Stimulated activated CD8-positive, alpha-beta memory T cell treated with anti-CD3 and anti-CD28 coated beads, Interleukin-15, amount 100 ng/mL, for 4 hours (primary cell): ENCODE measurements at places on chromosomes 7 and 10.

GRCh38 chr10:5349362-5349761 lies 15.4 kb upstream of the UCN3 start:
- DNase-seq: no peak

GRCh38 chr10:28113202-28113601 lies 114.3 kb upstream of the ODAD2 start:
- no peak for DNase-seq

- no peak for DNase-seq
These were observed 293.3 kb upstream of the SHH start for GRCh38 chr7:156105337-156106106.

- DNase-seq: no peak
These were observed 277.4 kb upstream of the KLF14 start for GRCh38 chr7:131011432-131011742.

DNA sequence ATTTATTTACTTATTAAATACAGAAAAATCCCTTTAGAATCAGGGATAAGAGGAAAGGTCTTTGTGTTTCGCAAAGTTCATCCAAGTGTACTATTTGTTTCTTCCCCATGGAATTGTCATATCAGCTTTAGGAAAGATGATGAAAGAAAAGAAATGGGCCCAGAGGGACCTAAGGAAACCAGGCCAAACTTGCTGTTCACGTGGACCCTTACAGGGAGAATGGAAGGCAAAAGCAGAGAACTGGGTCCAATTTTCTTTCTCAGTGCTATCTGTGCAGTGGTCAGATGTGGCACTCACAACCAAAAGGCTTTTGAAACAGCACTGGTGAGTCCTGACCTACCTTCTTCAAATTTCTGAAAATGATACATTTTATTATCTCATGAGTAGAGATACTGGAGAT lies 53.6 kb upstream of the FAM133B start:
- no peak for DNase-seq

DNA sequence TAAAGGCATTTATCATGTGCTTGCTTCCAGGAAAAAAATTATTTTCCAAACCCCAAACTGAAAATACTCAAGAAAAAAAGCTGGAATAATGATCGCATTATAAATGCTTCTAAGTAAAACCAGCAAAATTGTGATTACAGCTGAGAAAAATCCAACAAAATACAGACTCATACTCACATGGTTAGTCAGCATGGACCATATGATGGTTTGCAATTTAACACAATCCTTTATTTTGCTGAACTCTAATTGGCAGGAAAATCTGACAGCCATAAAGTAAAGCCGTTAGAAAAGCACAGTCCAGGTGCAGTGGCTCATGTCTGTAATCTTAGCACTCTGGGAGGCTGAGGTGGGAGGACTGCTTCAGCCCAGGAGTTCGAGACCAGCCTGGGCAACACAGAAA lies 59.6 kb downstream of the BRI3 start:
- no peak for DNase-seq

- DNase-seq: no peak
These were observed 38.5 kb downstream of the MGMT start for GRCh38 chr10:129505500-129506075.

GRCh38 chr10:104318326-104318725 lies 19.9 kb downstream of the ITPRIP start:
- DNase-seq: no peak

GRCh38 chr7:3197567-3198213 lies 103.4 kb upstream of the SDK1 start:
- DNase-seq: no peak

DNA sequence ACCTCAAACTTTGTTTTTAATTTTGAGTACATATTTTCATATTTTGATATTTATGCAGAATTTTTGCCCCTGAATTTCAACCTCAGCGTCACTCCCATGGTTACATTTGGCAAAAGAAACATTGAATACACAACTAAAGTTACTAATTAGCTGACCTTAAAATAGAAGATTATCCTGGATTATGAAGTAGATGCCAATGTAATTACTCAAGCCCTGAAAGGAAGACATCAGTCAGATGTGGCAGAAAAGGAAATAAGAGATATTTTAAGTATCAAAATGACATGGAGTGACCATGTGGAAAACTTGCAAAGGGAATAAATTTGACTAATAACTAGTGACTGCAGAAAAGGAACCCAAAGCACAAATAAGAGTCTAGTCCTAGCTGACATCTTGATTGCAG lies 701.3 kb upstream of the KCND2 start:
- DNase-seq: no peak

DNA sequence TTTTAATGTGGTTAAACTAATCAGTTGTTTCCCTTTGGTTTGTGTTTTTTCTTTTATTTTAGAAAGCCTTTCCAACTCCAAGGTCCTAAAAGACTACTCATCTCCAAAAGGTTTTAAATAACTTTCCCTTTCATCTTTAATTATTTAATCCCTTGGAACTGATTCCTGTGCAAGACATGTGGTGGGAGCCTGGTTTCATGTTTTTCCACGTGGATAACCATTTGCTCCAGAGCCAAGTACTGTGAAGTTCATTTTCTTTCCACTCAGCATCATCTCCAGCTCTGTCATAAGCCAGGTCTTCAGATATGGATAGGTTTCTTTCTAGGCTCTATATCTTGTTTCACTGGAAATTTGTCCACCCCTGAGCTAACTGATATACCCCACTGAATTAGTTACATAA lies 16.7 kb downstream of the PPP1R3C start:
- DNase-seq: no peak

DNA sequence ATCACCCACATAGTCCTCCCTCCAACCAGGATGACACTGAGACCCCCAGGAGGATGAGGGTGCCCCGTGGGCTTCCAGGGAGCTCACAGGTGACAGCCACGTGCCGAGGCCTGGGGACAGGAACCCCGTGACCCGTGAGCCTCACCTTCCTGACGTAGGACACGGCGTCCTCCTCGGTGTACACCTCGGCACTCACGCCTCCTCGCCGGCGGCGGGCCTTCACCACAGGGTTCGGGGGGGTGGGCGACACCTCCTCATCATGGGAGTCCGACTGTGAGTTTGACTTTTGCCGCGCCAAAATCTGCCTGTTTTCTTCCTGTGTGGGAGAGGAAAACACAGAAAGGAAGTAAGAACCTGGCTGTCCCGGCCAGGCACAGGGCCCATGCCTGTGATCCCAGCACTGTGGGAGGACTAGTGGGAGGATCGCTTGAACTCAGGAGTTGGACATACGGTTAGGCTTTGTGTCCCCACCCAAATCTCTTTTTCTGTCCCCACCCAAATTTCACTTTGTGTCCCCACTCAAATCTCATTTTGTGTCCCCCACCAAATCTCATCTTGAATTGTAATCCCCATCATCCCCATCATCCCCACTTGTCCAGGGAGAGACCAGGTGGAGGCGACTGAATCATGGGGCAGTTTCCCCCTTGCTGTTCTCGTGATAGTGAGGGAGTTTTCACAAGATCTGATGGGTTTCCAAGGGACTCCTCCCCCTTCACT lies 45.9 kb upstream of the DNAAF5 start:
- DNase-seq: no peak

DNA sequence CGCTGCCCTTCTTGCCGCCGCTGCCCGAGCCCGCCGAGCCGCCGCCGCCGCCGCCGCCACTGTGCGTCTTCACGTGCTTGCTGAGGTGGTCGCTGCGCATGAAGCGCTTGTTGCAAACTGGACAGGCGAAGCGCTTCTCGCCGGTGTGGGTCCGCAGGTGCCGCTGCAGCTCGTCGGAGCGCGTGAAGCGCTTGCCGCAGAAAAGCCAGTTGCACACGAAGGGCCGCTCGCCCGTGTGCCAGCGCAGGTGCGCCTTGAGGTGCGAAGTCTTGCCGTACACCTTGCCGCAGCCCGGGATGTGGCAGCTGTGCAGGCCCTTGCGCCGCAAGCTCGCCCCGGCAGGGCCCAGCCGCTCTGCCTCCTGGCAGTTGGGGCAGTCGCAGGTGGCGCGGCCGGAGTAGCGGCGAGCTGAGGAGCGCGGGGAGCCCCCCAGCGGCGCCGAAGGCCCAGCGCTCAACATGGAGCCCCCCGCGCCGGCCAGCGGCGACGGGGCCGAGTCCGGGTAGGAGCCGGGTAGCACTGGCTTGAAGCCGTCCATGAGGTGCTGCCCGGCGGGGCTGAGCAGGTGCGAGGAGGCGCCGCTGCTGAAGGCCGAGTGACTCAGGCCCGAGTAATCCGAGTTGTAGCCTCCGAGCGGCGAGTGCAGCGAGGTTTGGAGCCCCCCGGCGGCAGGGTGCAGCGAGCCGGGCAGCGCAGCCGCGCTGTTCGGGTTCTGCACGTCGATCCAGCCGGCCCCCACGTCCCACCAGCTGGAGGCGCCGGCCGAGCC lies 2.1 kb downstream of the SP8 start:
- DNase-seq: no peak
